ENCODE measurements at places on chromosomes 3 and 15. TPM values are rescaled to one million over a fixed set of nuclear protein-coding genes. Genes with fewer than 3 reads are reported as not detected.

B3GALNT1 gene
- 4.6 TPM for total RNA-seq

SLC26A6 gene
- total RNA-seq = 17.8 TPM

EDC3 gene
- total RNA-seq = 9.2 TPM

ZDHHC19 gene
- total RNA-seq = not detected

SEMA3B gene
- total RNA-seq = 71.1 TPM

POC1A gene
- 3.3 TPM for total RNA-seq

FBXL22 gene
- total RNA-seq = not detected

GP9 gene
- total RNA-seq = not detected

NR1I2 gene
- total RNA-seq = 5.4 TPM

GOLGA6B gene
- not detected for total RNA-seq

HYAL1 gene
- 20.4 TPM for total RNA-seq

DNA sequence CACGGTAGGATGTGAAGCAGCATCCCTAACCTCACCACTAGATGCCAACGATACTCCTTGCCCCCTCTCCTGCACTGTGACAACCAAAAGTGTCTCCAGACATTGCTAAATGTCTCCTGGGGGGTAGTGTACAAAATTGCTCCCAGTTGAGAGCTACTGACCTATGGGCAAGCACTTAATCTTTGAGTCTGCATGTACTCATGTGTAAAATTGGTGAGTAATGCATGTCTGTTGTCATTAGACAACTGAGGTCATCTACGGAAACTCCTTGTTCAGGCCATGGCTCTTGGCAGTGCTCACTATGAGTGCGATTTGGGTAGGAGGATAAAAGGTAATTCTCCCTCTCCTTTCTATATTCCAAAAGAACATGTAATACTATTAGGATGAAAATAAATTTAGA lies 29.2 kb downstream of the PDHB start:
- no peak for DNase-seq

GRCh38 chr3:182722907-182723306 lies 70.4 kb upstream of the ATP11B start:
- no peak for DNase-seq

GRCh38 chr15:88509321-88509720 lies 37.2 kb downstream of the DET1 start:
- no peak for DNase-seq

GRCh38 chr3:172136330-172136729 lies 97.0 kb downstream of the FNDC3B start:
- no peak for DNase-seq

DNA sequence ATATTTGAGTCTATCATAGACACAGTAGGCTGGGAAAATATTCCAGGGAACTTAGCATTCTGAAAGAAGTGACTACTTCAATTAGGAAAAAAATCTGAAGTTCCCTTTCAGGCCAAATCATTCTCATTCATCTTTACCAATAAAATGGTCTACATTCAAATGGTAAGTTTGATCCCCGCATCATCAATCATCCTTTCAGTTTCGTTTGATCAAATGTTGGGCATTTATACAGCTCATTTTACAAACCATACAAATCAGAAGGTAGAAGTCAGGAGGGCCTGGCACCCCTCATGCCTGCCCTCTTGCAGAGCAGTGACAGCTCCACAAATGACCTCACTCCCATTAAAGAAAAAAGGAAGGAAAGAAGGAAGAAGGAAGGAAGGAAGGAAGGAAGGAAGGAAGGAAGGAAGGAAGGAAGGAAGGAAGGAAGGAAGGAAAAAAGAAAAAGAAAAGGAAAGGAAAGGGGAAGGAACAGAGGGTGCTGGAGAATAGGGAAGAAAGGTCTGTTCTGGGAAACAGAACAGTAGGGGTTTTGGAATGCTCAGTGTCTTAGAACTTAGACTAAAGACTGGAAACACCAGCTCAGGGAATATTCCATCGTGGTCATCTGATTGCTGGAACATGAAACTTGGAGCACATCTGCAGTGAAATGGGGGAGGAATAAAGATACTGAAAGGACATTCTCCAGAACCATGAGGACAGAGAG lies 86.1 kb downstream of the XXYLT1 start:
- DNase-seq = no peak

DNA sequence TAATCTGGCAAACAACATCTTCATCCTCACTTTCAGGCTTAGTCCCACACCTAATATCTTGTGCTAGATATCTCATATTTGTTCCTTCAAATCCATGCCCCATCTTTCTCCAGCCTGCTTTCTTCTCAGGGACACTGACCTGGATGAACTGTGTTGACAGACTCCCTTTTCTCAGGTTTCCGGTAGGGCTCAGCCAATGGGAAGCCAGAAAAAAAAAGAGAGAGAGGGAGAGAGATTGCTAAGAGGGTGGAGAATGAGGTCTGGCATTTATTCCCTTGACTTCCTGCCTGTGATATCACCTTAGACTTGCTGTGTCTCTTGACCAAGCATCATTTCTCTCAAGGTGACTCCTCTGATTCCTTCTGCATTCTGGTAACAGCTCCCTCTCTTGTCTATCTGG lies 145.6 kb upstream of the ABI3BP start:
- no peak for DNase-seq

DNA sequence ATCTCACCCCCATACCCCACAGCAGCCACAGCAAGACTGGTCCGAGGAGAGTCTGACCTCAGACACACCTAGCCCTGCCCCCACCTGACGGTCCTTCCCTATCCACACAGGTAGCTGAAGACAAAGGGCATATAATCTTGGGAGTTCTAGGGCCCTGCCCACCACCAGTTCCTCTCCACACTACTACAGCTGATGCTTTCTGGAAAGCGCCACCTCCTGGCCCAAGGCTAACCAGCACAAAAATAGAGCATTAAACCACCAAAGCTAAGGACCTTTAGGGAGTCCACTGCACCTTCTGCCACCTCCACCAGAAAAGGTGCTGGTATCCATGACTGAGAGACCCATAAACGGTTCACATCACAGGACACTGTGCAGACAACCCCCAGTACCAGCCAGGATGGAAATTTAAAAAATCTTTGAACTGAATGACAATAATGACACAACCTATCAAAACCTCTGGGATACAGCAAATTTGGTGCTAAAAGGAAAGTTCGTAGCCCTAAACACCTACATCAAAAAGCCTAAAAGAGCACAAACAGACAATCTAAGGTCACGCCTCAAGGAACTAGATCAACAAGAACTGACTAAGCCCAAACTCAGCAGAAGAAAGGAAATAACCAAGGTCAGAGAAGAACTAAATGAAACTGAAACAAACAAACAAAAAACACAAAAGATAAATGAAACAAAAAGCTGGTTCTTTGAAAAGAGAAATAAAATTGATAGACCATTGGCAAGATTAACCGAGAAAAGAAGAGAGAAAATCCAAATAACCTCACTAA lies 122.1 kb upstream of the TPRG1 start:
- DNase-seq = no peak

DNA sequence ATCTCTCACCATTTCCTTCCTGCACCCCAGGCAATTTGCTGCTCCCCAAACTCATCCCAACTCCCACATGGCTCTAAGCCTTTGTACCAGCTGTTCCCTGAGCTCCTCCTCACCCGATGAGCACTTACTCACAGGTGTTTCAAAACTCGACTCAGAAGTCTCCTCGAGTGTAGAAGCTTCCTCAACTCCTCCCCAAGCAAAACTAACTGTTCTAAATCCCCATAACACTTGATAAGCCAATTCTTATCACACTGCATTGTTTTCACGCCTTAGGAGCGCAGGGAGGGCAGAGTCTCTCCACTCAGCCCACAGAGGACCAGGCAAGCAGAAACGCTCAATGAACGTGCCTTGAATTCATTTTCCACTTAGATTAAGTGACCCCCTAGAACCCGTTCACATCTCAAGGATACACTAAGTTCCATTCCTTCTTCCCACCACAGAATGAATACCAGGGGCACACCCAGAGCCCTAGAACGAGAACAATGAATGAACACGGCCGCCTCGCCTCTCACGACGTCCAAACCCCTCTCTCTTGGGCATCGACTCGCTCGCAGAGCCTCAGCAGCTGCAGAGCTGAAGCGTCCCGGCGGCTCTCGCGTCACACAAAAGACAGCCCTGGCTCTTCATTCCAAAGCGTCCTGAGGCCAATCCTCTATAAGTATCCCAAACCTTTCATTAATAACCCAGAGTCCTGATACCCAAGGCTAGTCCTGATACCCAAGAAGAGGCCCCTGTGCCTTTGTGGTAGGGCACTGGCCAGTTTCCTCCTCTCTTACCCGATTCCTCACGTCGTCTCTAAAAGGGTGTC lies 1.1 kb downstream of the RAF1 start:
- DNase-seq = peak; percentile 51

DNA sequence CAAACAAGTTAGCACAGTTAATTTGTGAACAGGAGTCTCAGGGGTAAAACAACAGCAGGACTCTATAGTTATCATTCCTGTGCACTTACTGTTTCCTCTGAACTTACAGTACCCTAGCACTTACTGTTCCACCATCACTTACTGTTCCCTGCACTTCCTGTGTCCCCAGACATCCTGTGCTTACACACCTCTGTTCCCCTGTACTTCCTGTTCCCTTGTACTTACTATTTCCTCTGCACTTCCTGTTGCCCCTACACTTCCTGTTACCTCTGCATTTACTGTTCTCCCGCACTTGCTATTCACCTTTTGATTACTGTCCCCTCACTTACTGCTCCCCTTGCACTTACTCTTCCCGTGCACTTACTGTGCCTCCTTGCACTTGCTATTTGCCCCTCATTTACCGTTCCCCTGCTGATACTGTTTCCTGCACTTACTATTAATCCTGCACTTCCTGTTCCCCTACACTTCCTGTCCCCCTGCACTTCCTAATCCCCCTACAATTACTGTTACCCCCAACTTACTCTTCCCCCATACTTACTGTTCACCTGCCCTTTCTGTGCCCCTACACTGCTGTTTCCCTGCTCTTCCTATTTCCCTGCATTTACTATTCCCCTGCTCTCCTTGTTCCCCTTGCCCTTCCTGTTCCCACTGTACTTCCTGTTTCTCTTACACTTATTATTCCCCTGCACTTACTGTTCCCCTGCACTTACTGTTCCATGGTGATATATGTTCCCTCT lies 30.3 kb downstream of the TPRA1 start:
- no peak for DNase-seq

DNA sequence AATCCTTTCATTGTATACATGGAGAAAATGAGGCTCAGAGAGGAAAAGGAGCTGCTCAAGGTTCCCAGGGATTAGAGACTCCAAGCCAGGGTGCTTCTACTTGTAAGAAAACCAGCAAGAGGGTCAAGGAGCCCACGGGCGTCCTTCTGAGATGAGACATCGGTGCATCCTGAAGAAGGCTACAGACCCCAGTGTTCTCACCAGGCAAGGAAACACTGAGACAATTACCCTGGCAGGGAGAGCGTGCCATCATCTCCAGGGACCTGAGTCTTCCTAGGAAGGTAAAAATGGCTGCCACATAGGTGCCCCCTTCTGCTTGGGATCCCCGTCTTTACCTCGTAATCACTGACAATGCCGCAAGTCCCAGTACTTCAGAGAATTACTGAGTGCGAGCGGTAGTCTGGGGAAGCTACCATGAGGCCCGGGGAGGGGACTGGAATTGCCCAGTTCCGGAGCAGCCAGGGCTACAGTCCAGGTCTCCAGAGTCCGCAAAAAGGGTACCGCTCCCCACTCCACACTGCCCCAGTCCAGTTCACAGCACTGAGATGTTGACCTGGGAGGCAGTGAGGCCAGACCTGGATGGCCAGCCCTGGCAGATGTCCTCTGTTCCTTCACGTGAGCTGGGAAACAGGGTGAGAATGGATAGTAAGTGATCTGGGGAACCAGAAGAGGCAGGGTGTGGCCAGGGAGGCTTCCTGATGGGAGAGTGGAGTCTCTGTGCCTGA lies 164.7 kb upstream of the SMAD3 start:
- DNase-seq = no peak

DNA sequence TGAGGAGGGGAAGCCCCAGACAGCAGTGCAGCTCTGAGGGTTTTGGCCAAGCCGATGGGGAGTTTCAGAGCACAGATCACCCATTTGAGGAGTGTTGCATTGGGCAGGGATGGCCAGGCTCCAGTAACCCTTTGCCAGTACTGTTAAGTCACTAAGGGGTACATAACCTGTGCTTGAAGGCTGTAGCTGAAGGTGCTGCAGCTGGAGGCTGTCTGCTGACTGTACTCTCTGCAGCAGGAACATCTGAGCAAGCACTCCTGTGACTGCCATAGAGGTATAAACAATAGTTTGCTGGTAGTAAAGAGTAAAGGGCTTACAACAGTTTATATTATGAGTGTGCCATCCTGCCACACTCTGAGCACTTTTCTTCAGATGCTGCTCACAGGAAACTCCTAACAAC lies 297.8 kb downstream of the EPHA3 start:
- DNase-seq = no peak

GRCh38 chr15:87623832-87624231 lies 632.7 kb downstream of the NTRK3 start:
- DNase-seq = no peak

GRCh38 chr15:78195735-78196201 lies 38.6 kb downstream of the ACSBG1 start:
- peak; percentile 57 for DNase-seq

GRCh38 chr3:28575746-28576613 lies 227.4 kb upstream of the AZI2 start:
- DNase-seq = peak; percentile 32

- no peak for DNase-seq
Observed at GRCh38 chr15:91165850-91166249, 65.8 kb downstream of the SV2B start.

DNA sequence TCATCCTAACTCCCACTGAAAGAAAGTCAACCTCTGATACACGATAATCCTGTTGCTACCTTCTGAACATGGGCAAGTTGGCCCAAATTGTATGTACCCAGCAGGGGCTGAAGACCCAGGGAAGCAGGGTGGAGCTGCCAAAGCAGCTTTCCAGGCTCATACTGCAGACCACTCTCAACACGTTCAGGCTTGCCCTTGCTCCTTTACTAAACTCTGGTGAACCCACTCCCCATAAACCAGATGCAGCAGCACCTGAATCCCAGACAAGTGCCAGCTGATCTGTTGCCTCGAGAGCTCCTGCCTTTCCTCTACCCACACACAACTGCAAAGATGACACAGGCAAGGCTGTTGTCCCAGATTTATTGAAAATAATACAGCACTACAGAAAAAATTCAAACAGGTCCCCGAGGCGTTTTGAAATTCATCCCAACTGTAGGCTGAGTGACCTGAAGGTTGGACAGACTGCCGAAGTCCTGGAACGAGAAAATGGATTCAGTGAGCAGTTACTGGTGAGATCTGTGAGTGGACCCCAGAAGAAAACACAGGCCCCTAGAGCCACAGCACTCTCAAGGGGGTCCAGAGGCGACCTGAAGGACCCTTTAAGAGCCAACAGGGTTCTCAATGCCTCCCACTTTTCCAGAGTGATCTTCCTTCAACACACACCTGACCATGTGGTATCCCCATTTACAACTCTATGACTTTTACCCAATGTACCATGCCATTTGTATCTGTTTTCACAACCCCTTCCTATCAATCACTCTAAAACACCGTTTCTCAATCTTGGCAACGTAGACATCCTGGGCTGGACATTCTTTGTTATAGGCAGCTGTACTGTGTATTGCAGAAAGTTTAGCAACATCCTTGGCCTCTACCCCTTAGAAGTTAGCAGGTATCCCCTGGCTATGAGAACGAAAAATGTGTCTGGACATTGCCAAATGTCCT lies 3.6 kb downstream of the RPS17 start:
- no peak for DNase-seq

- DNase-seq = no peak
Observed at GRCh38 chr3:47444103-47444502, 31.6 kb downstream of the SCAP start.

GRCh38 chr3:36933540-36934296 lies 11.1 kb downstream of the TRANK1 start:
- DNase-seq = no peak

- no peak for DNase-seq
Observed at GRCh38 chr3:90016555-90016954, 909.1 kb downstream of the EPHA3 start.
